ENCODE measurements at places on chromosomes 16 and 17. TPM values are rescaled to one million over a fixed set of nuclear protein-coding genes. Genes with fewer than 3 reads are reported as not detected.

DNA sequence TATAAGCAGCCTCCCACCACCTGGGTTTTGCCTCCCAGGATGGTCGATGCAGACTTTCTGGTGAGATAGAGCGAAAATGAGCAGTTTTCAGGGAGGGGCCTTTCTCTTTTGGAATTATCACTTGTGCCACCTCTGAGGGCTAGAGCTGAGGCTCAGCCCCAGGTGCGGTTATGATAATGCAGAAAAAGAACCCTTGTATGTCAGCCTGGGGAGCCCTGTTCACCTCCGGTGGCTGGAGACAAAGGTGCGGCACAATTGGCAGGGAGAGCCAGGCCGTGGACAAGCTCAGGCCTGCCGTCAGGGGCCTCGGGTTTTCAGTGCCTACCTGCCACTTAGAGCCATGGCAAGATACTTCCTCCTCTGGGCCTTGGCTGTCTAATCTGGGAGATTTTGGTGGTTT lies 4.4 kb downstream of the SCPEP1 start:
- DNase-seq = no peak

DNA sequence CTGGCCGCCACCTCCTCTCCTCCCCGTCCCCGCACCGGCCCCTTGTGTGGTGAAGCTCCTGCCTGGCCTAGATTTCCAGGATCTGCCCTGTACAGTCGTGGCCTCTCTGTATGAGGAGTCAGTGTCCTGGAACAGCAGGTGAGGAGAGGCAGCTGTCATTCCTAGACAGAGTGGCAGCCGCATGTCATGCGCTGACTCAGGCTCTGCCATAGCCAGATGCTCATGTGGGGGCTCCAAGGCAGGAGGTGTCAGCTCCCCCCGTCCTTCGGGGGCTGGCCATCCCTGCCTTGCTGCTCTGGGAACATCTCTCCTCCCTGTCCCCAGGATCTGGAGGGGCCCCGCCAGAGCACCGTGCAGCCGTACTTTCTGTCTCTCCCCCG lies 60.4 kb downstream of the BAIAP2 start:
- DNase-seq = no peak

DNA sequence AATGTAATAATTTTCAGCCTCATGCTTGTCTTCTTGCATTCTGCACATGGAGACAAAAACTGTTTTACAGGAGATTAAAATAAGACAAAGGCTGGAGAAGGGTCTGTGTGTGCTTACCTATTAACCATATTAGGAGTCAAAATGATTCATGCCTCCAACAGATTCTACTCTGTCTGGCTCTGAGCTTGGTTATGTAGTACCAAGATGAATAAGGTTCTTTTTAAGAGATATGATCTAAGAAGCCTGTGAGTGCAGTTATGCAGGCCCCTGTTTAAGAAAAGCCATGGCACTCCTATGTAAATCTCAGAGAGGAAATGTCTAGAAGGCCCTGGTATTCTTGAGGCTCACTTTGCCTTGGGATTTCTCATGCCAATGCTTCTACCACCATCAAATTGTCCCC lies 486.6 kb upstream of the CDH11 start:
- DNase-seq = no peak

GRCh38 chr17:3738562-3739295 lies 15.0 kb downstream of the HASPIN start:
- peak; percentile 62 for DNase-seq

The SPATA22 gene
- total RNA-seq = not detected

The SOST gene
- not detected for total RNA-seq

The KRT222 gene
- total RNA-seq = 0.69 TPM

The C17orf78 gene
- not detected for total RNA-seq

Measured in colonic mucosa (tissue), 4 donors.